ENCODE measurements at places on chromosomes 7 and 10.

DNA sequence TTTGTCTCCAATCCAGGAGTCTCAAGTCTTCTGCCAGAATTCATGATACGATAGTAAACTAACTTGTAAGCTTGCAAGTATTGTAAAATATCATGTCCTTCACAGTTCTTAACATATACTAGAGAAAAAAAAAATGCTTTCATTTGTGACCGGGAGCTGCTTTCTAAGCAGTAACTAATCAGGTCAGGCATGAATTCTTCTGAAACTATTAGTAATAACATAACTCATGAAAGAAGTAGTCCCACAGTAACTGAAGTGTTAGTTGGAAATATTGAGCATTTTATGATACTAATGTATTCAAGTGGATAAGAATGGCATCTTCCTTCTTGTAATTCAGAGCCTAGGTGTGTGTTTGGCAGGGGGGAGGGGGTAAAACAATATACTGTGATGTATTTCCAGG, 665.6 kb downstream of the DNAJB9 start:
- DNase-seq = no peak

DNA sequence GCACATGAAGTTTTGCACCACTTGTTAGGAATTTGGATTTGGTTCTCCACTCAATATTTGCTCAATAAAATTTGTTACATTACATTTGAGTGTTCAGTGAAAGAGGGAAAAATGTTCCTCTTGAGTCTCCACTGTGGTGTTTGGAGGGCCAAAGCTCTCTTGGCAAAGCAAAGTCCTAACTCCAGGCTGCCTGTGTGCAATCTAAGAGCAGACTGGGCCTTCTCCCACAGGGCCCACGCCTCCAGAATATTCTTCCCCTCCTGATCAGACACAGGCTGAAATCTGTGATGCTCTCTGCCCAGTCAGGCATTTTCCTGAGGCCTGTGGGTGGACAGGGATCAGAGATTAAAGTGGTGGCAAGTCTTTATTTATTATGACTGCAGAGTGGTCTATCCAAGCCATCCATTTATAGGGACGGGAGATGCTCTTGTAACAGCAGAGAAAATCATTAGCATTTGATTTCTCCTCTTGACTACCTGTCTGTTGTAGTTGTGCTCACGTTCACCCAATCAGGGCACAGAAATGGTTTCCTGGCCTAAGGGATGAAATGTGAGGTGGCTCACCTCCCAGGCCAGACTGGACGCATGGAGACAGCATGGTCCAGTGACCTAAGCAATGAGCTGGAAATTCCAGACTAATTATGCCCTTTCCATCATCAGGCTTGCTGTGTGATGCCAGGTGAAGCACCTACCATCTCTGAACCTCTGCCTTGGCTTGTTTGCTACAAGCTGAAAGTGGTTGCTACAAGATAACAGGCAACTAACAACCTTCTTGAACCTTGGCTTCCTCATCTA, 147.1 kb upstream of the NRBF2 start:
- no peak for DNase-seq

- DNase-seq = no peak
Observed at GRCh38 chr10:7417103-7417623, 6.3 kb upstream of the SFMBT2 start.

- no peak for DNase-seq
Observed at GRCh38 chr7:92645114-92646061, 55.2 kb upstream of the FAM133B start.

DNA sequence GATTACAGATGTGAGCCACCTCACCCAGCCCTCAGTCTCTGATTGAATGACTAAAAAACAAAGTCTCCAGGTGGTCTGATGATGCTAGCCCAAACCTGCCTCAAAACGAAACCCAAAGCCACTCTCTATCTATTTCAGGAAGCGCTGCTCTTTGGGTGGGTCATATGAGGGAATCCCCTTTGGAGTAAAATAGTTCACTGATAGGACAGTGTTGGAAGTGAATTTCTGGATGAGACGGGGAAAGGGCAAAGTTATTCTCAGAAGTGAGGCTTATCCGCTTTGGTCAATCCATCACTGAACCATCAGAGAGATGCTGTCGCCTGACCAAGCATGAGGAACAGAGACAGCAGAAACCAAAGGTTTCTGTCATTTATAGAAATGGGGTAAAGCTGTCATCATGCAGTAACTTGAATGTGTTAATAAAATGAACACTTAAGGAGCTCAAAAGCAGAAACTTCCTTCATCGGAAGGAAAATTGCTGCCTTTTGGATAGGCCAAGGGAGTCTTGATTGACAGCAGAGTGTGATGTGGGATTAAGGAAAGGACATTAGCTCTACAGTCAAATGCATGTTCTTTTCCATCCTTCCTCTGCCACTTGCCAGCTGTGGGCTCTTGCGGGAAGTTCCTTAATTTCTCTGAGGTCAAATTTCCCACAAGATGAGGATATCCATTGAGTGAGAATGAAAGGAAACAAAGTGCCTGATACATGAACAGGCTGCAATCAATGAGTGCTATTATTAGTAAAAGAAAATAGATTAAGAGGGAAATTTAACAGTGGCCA, 64.9 kb upstream of the C1QL3 start:
- no peak for DNase-seq

- no peak for DNase-seq
Observed at GRCh38 chr7:130421684-130422083, 19.1 kb downstream of the CEP41 start.

DNA sequence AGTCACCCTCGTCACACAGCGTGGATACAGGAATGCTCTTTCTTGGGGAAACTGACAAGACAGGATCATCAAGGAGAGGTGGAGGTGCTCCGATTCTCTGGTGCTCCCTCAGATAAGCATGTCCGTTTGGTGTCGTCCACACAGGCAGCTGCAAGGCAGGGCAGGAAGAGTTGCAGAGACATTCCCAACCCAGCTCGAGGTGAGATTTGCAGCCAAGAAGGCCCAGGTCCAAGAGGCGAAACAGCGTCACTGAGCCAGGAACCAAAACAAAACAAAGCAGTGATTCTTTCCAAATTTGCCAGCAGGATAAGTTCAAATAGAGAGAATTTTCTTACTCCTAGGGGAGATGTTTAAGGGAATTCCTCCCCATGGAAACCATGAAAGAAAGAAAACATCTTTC, 386.5 kb upstream of the PFKP start:
- DNase-seq = no peak

GRCh38 chr10:8453587-8453986, 399.1 kb downstream of the GATA3 start:
- no peak for DNase-seq

DNA sequence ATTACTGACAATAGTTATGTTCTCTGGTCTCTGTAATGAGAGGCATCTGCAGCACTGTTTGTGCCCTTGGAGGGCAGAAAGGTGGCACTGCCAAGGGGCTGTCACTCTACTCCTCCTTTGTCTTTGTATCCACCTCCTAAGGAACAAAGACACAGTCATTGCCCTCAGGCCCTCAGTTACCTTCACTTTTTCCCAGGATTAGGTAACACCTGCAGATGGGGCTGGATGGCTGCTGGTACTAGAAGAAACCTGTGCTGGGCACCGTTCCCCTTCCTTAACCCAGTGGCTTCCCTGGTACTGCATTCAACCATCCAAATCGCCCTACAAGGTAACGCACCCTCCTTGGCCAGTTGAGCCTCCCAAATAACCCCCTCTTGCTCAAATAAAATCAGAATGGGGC, 246.9 kb upstream of the NEBL start:
- no peak for DNase-seq

GRCh38 chr10:118243907-118244306, 98.2 kb downstream of the FAM204A start:
- DNase-seq = no peak

DNA sequence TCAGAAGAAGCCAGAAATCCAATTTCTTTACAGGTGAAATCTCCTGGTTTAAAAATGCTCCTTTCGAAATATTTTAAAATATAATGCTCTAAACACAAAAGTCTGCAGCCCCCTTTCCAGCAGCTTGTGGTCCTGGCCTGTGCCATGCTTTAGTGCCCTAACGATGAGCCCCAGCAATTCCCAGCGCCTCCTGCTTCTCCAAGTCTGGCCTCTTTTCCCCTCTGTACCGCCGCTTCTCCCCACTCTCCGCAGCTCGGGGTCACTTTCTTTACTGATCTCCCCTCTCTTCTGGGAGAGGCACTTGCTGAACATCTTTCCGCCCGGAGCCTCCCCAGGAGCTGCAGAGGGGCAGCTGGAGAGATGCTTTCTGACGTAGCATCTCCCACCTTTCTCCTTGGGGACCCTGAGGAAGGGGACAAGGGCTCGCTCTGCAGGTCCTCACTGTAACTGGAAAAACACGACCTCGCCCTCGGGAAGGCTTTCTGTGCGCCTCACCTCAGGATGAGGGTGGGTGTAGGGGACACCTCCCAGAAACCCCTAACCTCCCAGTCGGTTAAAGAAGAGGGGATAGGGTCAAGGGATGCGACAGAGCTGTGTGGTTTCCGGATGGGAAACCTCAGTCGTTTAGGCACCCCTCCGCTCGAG, 565 bp upstream of the INA start:
- DNase-seq = no peak

- no peak for DNase-seq
Observed at GRCh38 chr7:17463511-17464085, 165.1 kb downstream of the AHR start.

DNA sequence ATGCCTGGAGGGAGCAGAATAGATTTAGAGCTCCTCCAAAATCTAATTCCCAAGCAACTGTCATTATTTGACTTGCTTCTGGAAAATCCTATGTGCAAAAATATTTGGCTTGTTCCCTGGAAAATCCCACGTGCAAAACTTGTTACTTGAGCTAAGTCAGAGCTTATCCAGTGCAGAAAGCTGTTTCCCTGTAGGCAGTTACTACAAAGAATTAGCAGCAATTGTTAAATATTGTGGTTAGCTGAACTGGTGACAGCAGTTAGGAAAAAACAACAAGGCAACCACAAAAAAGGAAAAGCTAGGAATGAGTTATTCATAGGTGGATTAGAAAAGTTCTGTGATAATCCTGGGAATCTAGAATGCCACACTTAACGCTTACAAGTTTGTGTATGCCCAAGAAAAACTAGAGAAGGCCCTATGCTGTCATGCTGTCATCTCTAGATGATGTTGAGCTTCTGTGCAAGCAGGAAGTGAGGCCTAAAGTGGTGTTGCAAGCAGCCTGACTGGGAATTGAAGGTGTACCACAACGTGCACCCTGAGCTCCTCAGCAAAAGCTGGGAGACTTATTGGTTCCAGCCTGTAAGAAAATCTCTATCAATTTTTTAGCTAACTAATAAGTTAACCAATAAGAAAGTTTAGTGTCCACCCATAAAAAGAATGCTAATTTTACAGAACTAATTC, 738.6 kb upstream of the LRRTM3 start:
- no peak for DNase-seq

GRCh38 chr7:132500727-132501440, 75.4 kb downstream of the PLXNA4 start:
- no peak for DNase-seq

GRCh38 chr10:11869743-11870460, 46.7 kb downstream of the PROSER2 start:
- no peak for DNase-seq

- DNase-seq = no peak
Observed at GRCh38 chr7:127873715-127874636, 157.3 kb downstream of the LRRC4 start.

DNA sequence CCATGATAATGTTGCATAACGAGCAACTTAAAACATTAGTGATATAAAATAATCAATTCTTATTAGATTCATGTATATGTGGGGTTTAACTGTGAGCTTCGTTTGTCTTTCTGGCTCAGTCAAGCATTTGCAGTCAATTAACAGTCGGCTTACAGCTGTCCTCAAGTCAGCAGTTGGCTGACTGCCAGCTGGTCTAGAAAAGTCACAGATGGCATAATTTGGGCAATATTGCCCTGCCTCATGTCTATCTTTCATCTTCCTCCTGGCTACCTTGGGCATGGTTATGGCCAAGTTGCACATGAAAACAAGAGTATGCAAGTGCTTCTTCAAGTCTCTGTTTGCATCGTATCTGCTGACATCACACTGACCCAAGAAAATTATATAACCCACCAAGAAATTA, 186.1 kb upstream of the ZWINT start:
- no peak for DNase-seq

GRCh38 chr7:47421456-47421855, 160.5 kb downstream of the TNS3 start:
- DNase-seq = no peak

- DNase-seq = no peak
Observed at GRCh38 chr7:38561166-38561565, 70.0 kb downstream of the AMPH start.

DNA sequence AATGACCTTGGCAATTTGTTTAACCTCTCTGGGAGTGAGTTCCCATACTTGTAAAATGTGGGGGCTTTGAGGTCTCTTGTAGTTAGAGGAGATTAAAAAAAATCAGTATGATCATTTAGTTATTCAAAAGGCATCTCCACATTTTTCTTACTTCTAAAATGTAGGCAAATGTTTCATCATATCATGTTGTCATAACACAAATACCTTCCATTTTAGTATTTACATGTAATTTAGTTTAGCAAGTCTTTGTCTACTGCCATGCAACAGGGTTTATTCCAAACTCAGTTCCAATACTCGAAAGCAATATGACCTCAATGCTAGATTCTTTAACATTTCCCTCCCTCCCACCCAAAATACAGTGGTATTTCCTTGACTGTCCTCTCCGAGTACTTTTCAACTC, 262.8 kb upstream of the IMMP2L start:
- DNase-seq = no peak

DNA sequence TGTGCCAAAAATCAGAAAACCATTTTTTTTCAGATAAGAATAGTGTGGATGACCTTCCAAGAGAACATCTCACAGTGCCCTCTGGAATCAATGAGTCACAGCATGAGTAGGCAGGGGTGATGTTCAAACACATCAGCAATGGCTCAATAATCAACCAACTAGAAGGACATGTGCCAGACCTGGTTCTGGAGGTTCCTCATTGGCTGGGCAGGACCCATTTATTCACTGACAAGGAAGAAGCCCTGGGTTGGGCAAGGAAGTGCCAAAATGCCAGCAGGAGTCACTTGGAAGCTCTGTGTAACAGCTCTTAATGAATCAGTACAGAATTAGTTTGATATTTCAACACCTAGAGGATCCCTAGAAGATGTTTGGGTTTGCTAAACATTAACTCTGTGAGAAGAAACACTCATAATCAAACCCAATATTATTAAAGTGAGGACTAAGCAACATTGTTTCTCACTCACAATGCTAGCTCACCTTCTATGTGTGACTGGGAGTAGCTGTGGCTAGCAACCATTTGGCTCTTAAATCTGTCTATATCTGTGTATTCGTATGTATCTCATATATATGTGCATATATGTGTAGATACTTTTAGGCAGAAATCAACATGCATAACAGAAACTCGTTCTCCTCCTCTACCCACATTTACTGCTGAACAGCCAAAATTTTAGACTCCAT, 72.3 kb upstream of the APBB1IP start:
- no peak for DNase-seq

GRCh38 chr10:114017271-114017670, 26.4 kb upstream of the ADRB1 start:
- no peak for DNase-seq

GRCh38 chr7:12320241-12320986, 83.3 kb downstream of the VWDE start:
- no peak for DNase-seq

Data from left lobe of liver (tissue), 2 donors.